ENCODE measurements at places on chromosomes 1 and 21. TPM values are rescaled to one million over a fixed set of nuclear protein-coding genes. Genes with fewer than 3 reads are reported as not detected.

The ADAM30 gene
- total RNA-seq: not detected

The DPT gene
- total RNA-seq: 34.5 TPM

DNA sequence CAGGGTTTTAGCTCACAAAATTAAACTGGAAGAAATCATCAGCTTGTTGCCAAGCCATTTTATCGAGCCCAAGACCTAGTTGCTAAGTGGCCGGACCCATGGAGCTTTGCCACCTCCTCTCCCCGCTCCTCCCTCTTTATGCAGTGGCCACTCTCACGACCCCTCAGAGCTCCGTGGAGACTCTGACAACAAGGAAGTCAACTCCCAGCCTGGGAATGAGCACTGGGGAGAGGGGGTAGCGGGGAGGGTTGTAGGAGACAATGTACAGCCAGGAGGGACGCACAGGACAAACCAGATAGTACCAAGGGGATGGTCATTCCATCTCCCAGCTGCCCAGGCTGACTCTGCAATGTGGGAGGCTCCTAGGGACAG is 250.9 kb downstream of the SIPA1L2 start:
- no peak for DNase-seq

The TSPAN2 gene
- total RNA-seq: 1.2 TPM

DNA sequence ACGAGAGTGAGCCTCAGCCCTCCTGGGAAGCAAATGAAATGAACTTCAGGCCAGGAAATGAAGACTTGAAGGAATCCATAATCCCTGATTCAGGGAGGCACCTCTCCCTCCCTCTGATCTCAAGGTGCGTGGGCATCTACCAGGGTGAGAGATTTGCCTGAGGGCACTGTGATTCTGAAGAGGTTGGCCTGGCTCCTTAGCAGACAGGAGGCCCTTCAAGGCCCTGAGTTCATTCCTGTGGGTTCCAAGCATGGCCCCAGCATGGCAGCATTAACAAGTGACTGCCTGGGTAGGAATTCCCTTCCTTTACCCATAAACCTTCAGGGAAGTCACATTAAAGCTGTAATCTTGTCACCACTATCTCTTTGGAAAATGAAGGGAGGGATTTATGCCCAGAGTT is 29.8 kb upstream of the IFNGR2 start:
- no peak for DNase-seq

The PRRX1 gene
- total RNA-seq: 75.7 TPM

The TMEM269 gene
- total RNA-seq: 0.30 TPM

The AQP10 gene
- not detected for total RNA-seq

The CRYAA gene
- not detected for total RNA-seq

- no peak for DNase-seq
Observed at GRCh38 chr1:53391982-53392381, 64.1 kb upstream of the LRP8 start.

The RGSL1 gene
- not detected for total RNA-seq

GRCh38 chr1:27416387-27417111 is 24.1 kb downstream of the GPR3 start:
- DNase-seq: no peak

DNA sequence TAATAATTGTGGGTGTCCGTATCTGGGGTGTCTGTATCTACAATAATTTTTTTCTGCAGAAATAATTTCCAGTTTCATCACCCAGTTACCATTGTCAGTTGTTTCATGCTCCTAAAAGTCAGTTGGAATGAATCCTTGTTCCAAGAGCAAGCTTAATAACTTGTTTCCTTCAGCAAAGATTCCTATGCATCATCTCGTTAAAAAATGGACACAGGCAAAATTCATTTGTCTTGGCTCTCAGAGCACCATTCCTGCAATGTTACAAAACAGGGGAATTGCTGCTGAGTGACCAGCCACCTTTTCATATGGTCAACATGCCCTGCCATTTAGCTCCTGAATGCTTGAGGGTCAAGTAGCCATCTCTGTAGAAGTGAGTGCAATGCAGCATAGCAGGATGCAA is 393.4 kb downstream of the KCNT2 start:
- no peak for DNase-seq

GRCh38 chr21:14942801-14943490 is 121.9 kb downstream of the NRIP1 start:
- no peak for DNase-seq

GRCh38 chr1:50976111-50976889 is 6.3 kb downstream of the CDKN2C start:
- no peak for DNase-seq

DNA sequence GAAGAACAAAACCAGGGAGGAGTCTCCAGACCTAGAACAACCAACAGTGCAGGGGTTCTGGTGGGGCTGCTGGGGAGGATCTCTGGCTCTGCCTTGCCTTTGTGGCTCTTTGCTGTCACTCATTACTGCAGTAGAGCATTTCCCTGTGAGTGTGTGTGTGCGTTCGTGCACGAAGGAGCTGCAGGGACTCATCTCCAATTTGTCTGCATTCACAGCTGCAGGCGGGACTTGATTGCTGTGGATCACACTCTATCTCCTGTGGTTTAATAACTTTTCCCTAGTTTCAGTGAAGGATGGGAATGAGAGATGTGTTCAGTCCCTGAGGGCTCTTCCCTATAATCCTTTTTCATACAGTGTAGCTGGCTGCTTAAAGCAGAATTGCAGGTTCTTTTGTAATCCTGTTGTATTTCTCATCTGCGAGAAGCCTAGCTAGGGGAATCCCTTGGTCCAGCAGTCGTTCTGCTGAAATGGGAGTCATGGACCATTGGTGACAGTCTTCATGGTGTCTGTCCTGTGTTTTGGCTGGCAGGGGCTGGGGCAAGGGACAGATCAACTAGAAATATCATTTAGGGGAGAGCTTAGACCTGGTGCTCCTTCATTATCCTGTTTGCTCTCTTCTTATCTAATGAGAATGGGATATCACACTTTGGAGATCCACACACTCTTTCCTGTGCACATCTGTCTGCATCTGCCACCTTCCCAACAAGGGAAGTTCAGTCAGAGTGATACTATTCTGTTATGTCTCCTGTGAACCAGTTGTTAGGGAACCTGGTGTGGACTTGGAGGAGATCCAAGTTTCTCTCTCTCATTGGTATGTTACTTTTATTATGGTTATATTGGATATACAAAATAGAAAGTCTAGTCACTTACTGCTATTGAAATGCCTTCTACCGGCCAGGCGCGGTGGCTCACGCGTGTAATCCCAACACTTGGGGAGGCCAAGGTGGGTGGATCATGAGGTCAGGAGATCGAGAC is 3.0 kb downstream of the PCP4L1 start:
- no peak for DNase-seq

DNA sequence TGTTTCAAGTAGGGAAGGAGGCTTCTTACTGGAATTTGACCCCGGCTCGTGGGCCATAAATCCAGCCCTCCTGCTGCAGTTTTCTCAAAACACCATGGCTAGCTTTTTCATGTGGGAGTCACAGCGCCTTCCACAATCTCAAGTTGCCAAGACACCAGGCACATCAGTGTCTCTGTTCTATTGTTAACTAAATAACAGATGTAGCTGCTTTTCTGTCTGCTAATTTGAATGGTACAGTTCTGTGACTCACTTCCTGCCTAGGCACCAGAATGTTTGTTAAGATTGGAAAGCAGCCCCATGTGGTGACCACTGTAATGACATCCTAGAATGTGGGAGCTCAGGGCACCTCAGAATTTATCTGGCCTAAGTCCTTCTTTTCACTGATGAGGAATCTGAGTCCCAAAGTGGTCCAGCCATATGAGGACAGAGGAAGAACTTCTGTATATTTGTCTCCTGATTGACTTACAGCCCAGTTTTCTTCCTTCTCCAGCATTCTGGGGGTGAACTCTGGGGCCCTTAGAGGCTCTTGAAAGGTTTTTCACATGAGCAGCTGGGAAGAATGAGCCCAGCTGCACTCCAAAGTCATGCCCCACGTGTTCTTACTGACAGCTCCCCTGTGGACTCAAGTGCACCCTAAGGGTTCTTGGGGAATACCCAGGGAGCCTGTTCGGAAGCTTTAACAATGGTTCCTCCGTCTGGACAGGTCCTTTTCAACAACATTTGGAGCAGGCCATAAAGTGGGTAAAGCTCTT is 27.5 kb downstream of the TRIM45 start:
- no peak for DNase-seq

The RUNX3 gene
- total RNA-seq: 1.4 TPM

DNA sequence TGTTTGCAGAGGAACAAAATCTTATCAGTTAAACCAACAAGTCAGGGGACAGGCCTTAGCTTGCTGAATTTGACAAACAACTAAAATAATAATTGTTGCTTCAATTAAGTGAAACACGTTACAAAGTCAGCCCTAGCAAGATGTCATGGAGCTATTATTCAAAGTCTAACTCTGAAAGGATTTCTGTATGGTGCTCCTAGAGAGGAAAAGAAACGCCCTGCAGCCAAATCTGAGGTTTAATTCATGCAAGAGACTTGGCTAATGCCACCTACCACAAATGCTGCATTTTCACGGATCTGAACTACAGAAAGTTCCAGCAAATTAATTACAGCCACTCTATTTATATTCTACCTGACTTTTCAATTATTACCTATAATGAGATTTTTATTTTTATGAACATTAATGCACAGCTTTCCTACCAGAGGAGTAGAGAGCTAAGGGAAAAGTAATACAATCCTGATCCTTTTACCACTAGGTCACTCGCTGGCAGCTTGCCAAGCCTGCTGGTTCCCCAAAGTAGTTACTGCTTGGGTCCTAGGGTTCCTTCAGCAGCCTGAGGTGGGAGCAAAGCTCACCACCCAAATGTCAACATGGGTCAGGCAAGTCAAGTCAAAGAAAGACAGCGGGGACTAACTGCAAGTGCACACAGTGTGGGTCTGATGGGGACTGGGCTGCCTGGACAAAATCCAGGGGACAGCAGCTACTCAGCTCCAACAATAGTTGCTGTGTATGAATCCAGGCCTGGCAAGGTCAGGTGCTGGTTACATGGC is 8.5 kb downstream of the COLGALT2 start:
- no peak for DNase-seq

GRCh38 chr1:108017698-108018097 is 52.7 kb upstream of the VAV3 start:
- DNase-seq: no peak

The CR1L gene
- total RNA-seq: not detected

- no peak for DNase-seq
Observed at GRCh38 chr1:224459966-224460365, 25.4 kb upstream of the WDR26 start.

The GON4L gene
- total RNA-seq: 58.2 TPM

DNA sequence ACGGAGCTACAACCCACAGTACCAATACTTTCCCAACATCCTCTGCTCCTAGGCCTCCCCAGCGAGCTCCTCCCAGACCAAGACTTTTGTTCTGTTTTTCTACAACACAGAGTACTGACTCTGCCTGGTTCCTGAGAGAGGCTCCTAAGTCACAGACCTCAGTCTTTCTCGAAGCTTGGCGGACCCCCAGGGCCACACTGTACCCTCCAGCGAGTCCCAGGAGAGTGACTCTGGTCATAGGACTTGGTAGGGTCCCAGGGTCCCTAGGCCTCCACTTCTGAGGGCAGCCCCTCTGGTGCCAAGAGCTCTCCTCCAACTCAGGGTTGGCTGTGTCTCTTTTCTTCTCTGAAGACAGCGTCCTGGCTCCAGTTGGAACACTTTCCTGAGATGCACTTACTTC is 20.6 kb downstream of the PLA2G5 start:
- no peak for DNase-seq

The SPRR2F gene
- not detected for total RNA-seq

DNA sequence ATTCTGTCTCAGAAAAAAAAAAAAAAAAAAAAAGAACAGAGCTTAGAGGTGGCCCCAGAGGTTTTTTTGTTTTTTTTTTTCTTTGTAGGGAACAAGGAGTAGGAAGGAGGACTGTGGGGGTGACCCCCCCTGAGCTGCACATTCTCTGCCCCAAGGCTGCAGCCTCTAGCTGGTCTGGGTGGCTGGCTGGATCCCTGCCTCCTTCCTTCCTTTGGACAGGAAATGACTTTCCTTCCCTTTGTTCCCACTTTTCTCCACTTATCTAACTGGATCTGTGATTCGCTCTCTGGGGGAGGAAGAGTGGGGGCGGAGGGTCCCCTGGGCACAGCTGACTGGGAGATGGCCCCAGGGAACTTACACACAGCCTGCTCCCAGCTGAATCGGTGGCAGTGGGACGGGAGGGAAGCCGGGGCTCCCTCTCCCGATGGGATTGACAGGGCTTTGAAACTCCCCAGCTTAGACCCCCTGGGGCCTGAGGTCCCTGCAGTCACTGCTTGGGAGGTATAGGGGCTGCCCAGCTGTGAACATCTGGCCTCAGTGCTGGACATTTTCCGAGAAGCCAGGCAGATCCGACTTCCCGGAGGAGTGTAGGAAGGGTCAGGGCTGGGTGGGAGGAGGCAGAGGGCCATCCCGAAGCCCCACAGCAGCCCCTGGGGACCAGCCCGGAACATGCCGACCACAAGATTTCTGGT is 2.1 kb downstream of the FBLIM1 start:
- no peak for DNase-seq

- DNase-seq: no peak
Observed at GRCh38 chr1:74611887-74612286, 61.7 kb downstream of the ERICH3 start.
